ENCODE measurements at places on chromosomes 4 and X.

- DNase-seq, result no peak
These were observed 1.2 kb downstream of the GABRB1 start for GRCh38 chr4:47032405-47033106.

DNA sequence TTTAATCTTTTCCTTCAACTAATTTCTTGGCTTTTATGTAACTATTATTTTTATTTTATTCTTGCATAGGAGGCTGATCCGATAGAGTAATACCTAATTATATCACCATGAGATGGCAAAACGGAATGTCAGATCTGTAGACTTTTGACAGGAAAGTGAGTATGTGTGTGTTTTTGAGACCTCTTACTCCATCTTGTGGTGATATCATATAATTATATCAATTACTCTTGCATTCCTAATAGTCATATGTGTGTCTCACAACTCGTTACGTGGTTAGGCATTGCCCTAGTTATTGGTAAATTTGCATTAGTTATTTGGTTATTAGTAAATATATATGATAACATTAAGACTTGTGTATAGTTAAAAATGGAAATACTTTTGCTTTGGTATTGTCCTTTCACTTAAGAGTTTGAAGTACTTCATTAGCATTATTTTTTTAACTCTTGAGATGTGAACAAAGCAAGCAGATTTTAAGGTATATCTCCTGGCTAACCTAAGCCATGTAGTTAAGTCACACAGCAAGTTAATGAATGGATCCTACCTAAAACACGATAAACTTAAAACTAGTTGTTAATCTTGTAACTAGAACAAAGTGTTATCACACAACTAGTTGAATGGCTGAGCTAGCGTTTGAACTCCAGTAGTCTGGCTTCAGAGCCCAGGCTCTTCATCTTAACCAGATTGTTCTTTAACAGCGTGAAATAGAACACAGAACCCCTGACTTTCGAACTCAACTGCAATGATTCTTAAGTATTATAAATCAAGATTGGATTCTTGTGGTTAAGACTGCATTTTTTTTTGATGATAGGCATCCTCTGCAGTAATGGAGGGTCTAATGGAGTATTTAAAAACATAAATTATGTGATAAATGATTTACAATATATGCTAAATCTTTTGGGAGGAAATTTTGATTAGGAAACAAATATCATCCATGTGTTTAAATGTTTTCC lies 67.1 kb downstream of the PGRMC2 start:
- no peak for DNase-seq

DNA sequence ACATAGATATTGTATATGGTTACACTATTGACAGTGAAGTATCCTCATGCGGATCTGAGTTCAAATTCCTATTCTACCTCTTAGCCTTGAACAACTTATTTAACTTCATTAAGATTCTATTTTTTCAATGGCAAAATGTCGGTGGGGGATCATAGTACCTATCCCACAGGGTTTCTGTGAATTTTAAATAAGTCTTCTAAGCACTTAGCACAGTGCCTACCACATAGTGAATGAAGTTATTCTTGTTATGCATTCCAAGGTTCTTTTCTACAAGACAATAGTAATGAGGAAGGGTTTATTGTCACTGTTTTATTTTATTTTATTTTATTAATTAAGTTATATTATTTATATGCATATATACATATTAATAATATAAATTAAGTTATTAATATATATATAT lies 8.8 kb upstream of the ENAM start:
- no peak for DNase-seq

DNA sequence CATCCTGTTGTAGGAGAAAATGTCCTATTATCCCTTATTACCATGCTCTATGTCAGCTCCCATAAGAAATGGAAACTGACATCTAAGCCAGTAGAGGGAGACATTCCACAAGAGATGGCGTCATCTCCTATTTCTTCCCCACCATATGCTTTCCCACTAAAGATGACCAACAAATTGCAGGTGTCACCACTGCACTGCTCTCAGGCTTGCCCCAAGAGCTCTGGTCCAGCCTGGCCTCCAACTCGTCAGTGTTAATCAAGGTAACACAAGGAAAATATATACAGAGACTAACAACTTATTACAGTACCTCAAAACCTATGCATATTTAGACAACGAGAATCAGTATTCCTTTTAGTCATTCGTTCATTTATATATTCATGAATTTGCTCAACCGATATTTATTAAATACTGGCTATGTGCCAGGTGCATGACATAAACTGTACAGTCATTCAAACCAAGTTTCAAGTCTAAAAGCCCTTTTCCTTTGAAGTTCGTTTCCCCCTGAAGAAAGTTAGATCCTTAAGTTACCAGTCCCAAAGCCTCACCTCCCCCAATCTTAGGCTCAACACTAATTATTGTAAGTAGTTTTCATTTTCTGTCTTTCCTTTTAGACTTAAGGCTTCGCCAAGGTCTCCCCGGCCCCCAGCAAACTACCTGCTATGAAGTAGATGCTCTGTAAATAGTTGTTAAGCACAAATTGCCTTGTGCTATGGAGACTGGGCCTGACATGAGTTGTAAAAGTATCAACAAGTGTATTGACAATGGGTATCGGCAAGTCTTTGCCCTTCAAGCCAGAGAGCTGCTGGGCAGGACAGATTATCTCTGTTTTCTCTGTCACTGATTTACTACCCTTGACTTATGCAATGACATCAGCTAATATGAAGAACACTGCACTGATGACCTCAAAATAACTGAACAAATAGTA lies 3.1 kb upstream of the FGB start:
- DNase-seq, result no peak

DNA sequence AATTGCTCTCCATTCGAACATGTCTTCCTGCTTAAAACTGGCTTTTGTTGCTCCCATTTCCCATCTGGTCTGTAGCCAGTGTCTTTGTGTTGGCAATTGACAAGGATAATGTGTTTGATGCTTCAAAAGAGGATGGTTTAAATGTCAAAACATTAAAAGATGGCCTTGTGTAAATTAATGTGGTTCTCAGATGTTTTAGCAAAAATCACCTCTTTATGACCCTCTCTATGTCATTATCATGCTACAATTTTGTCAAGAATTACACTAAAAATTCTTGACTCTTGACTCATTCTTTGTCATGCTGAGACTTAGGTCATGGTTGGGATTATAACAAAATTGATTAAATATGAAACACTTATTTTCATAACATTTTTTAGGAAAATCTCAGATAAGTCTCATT lies 47.4 kb downstream of the TMEM131L start:
- DNase-seq, result no peak

GRCh38 chr4:109389369-109390114 lies 44.1 kb upstream of the SEC24B start:
- DNase-seq, result no peak

DNA sequence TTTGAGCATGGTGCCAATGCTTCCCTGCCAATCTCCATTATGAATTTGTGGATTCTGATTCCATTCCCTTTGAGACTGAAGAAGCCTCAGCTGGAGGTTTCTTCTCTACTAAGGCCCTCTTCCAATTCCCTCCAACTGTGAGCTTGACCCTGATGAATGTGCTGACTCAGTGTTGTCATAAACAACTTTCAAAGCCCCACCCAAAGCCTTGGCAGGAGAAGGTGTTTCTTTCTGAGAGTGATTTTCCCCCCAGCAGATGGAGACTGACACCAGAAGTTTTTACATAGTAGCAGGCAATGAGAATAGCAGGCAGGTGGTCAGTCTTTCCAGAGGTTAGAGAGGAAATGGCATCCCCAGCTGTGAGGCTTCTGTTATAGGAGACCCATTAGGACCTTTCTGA lies 53.1 kb downstream of the OCRL start:
- DNase-seq, result no peak

- DNase-seq, result no peak
These were observed 551.4 kb downstream of the IQCM start for GRCh38 chr4:149264093-149264733.

DNA sequence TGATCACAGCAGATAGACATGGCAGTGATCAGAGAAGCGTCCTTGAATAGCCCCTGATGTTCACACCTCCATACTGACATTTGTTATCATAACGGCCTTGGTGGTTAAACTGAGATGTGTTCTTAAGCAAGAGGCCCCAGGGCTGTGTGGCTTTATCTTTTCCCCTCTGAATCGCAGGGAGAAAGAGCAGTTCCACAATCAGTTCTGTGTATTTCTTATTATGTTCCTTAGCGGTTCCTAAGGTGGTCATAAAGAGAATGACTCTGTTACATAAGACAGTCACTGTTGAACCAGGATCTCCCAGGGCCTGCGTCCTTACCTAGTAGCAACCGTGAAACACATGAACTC lies 52.8 kb upstream of the CBR4 start:
- DNase-seq, result no peak

GRCh38 chr4:145490361-145490760 lies 8.7 kb downstream of the SMAD1 start:
- DNase-seq, result no peak

DNA sequence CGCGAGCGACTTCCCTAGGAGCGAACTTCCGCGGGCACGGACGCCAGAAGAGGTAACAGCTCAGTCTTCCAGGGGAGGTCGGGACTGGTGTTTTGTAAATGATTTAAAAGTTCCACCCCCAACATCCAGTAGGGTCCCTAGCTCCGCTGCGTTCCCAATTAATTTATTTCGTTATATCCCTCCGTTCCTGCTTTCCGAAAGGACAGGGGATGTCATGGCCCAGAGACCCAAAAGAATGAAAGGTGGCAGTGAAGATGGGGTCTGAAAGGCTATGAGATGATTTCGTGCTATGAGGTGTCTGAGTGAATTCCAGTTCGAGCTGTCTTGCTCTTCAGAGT lies 373 bp upstream of the SMIM43 start:
- DNase-seq, result no peak

- no peak for DNase-seq
These were observed 219.2 kb downstream of the KIT start for GRCh38 chr4:54877006-54877405.

DNA sequence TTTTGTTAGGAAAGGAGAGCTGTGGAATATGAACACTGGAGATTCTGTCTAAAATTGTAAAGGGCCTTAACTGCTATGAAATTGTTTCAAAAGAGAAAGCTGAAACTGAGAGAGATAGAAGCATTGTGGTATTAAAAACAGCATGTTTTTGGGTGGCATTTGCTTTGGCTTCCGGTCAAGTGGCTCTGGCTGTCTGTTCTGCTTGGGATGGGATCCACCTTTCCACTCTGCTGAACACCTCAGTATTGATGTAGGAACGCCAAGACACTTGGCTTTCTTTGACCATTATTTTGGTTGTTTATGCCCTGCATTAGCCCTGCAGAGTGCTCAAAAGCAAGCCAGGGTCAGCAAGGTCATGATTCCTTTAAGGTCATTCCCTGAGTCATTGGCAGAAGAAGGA lies 199.7 kb downstream of the SLC4A4 start:
- no peak for DNase-seq

DNA sequence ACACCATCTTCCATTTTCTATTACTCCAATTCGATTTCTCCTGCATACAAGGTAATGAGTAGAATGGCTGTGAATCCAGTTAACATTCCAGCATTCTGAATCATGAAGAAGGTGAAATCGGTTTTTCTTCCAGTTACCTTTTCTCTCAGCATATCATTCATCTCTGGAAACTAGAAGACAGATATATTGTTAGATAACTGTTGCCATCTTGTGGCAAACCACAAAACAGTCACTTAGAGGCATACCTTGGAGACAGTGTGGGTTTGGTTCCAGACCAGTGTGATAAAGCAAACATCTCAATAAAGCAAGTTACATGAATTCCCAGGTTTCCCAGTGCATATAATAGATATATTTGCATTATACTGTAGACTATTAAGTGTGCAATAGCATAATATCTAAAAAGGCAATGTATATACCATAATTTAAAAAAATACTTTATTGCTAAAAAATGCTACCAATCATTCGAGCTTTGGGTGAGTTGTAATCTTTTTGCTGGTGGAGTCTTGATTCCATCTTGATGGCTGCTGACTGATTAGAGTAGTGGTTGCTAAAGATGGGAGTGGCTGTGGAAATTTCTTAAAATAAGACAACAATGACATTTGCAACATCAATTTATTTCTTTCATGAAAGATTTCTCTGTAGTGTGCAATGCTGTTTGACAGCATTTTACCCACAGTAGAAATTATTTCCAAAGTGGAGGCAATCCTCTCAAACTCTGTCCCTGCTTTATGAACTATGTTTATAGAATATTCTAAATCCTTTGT lies 82.1 kb downstream of the SLC39A8 start:
- no peak for DNase-seq

GRCh38 chr4:153988492-153989363 lies 199.8 kb upstream of the SFRP2 start:
- DNase-seq, result no peak

DNA sequence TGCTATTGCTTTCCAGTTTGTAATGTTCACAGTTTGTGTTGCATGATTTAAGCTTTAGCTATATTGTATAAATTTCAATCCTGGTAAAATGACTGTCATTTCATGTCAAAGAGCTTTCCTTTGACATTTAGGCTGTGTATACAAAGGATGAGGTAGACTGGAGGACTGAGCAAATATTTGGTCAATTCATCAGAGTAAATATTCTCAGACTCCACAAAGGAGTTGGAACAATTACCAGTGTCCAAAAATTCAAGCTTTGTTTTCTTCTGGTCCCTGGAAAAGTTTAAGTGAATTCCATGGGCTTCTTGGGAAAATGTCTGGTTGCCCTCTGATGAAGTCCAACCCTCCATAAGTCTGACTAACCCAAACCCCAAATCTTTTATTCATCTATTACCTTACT lies 682.4 kb downstream of the DACH2 start:
- DNase-seq, result no peak

DNA sequence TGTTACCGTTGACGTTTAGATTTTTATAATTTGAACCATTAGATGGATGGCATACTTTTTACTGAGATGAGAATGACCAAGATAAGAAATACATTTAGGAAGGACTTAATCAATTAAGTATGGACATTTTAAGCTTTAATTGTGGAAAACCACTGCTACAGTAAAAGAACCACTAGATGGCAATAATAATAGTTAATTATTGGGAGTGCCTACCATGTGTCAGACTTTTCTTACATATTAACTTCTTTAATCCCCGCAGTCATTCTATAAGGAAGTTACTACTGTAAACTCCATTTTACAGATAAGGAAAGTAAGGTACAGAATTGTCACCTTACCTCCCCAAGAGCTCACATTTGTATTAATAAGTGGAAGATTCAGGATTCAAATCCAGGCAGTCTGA lies 48.5 kb upstream of the MYOZ2 start:
- DNase-seq, result no peak

DNA sequence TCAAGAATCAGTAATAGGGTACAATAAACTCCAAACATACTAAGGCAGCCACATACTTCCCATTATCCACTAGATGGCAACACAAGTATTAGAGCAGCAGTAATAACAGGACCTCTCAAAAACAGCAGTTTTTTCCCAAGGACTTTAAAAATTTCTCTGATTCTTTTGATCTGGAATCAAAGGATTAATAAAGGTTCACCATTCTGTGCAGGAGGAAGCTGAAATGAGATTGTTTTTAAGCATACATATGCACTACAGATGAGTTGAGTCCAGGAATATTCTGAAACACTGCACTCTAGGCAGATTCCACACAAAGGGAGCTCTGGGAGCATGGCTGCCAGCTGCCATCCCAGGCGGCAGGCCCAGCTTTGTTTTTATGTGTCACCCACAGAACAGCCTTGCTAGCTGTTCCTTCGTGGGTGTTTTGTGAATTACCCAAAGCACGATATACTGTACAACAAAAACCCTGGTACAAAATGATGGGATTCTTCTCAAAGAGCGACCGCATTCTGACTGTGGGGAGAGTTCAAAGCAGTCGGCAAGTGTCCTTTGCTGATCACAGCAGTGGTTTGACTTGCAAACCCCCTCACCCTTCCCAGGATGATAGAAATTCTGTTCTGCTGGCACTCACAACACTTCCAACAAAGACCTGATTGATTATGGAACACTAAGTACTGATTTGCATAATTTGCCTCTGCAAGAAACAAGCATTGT lies 61.0 kb downstream of the STX18 start:
- no peak for DNase-seq

GRCh38 chr4:79917246-79917645 lies 155.8 kb downstream of the ANTXR2 start:
- peak; percentile 38 for DNase-seq

All from stimulated activated CD4-positive, alpha-beta T cell treated with anti-CD3 and anti-CD28 coated beads, TNF-alpha, amount 100 ng/mL, for 24 hours (primary cell).